ENCODE measurements at places on chromosomes 4 and X.

DNA sequence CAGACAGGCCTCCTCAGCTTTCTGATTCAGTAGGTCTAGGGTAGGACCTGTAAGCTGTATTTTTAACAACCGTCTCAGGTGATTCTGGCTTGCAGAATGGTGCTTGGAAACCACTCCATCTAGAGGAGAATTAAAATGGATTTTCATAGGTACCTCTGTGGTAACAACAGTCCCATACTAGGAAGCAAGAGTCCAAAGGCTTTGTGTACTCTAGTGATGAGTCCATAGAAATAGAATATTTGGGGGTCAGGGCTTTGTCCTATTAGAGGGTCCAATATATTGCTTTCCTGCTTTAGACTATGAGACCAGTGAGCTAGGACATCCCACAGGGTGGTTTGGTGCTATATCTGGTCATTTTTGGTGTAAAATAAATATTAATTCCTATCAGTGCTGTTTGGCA, 242.0 kb downstream of the SCFD2 start:
- DNase-seq = no peak

GRCh38 chrX:1138476-1139184, 73.8 kb downstream of the CRLF2 start:
- no peak for DNase-seq

- no peak for DNase-seq
Observed at GRCh38 chrX:848386-848785, 217.8 kb downstream of the SHOX start.

DNA sequence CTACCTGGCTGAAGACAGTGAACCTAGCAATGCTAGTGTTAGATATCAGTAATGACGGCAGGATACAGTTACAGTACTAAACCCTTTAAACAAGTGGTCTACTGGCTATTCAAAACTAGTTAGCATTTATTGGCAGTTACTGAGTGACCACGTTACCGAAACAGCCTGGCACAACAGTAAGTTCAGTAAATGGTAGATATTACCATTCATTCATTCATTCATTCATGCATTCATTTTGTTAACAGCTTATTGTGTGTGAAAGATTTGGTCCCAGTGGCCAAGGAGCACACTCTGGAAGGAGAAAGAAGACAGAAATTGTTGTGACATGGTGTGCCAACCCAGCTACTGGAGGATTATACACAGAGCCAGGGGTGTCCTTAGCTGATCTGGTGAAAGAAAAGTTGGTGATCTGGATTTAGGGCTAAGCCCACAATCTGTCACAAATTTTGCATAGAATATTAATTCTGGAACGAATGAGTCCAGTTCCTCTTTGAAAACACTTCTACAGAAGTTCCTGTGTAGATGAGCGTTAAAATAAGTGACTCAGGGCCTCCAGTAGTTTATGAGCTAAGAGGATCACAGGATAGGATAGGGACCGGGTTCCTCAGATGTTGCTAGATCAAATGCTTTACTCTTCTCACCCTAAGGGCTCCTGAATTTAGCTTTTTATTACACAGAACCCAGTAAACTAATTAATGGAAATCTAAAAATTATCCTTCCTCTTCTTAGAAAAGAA, 179.1 kb downstream of the CBR4 start:
- no peak for DNase-seq

DNA sequence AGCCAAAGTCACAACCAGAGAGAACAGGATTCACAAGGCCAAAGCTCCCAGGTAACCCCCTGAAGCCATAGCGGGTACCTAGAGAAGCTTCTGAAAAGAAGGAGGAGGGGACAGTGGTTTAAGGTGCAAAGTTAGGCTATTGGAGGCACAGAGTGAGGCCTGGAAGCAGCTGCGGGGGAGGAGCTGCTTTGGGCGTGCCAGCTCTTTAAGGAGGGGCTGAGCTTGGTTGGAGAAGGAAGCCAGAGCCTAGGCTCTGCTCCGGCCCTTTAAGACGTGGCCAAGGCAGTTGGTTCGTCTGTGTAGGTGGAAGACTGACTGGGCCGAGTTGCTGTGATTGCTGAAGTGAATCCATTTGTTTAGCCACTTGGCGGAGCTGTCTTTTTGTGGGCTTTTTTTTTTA, 1.5 kb downstream of the KLF8 start:
- no peak for DNase-seq

DNA sequence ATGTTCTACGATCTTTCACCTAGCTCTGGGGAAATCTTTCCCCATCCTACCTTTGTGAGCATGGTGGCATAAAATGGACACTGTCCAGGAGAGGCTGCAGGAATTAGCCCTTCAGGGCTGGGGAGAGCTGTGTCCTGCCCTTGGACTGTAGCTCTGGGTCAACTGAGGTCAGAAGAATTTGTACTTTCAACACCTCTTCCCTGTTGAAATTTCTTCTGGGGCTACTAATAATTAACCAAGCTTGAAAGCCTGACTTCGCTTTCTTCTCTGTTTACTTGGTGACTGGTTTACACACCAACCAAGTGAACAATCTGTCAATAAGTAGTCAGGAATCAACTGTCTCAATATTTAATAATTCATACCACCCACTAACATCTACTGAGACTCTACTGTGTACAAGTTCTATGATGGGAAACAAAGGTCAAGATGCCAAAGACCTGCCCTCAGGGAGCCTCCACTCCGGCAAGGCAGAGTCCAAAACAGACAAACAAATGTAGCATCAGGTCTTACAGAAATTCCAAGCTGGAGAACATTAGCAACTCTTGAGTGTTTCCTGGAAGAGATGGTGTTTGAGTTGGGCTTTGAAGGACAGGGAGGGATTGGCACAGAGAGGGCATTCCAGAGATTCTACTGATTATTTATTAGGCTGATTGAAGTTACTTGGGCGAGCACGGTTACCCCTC, 113.1 kb downstream of the ENPP6 start:
- no peak for DNase-seq

DNA sequence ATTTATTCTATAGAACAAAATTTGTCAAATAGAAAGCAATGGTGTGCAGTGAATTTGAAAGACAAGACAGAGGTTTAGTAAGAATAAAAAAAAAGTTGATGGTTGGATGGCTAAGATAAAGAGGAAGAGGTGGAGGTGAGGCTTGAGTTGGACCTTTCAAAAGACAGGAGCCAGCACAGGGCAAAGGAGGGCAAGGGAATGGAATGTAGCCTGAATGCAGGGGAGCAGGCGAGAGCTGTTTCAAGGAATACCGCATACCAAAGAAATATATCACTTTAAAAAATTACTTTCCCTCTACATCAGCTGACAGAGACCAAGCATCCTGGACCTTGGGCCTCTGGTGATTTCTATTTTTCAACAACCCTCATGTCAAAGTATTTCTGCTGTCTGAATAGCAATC, 38.0 kb upstream of the CXXC4 start:
- DNase-seq = no peak

GRCh38 chr4:110634350-110635162, 11.7 kb upstream of the PITX2 start:
- no peak for DNase-seq
